ENCODE measurements at places on chromosomes 16 and 17. TPM values are rescaled to one million over a fixed set of nuclear protein-coding genes. Genes with fewer than 3 reads are reported as not detected.

GRCh38 chr16:2159175-2159838 lies 3.7 kb downstream of the TRAF7 start:
- H3K27ac ChIP-seq, result peak overlapping the region; percentile 96
- no peaks in the 10 kb centered on the region for H3K36me3 ChIP-seq
- peak overlapping the region; percentile 42 for H3K4me3 ChIP-seq
- peaks cover 66% of the 10 kb centered on the region for H3K4me1 ChIP-seq
- DNase-seq, result peak; percentile 94
- H3K27me3 ChIP-seq, result no peaks in the 10 kb centered on the region

GRCh38 chr16:86222965-86223551 lies 287.3 kb upstream of the FOXF1 start:
- no peak overlapping the region for H3K4me3 ChIP-seq
- no peaks in the 10 kb centered on the region for H3K27me3 ChIP-seq
- no peaks in the 10 kb centered on the region for H3K36me3 ChIP-seq
- H3K27ac ChIP-seq, result peak overlapping the region; percentile 47
- H3K4me1 ChIP-seq, result no peaks in the 10 kb centered on the region

DNA sequence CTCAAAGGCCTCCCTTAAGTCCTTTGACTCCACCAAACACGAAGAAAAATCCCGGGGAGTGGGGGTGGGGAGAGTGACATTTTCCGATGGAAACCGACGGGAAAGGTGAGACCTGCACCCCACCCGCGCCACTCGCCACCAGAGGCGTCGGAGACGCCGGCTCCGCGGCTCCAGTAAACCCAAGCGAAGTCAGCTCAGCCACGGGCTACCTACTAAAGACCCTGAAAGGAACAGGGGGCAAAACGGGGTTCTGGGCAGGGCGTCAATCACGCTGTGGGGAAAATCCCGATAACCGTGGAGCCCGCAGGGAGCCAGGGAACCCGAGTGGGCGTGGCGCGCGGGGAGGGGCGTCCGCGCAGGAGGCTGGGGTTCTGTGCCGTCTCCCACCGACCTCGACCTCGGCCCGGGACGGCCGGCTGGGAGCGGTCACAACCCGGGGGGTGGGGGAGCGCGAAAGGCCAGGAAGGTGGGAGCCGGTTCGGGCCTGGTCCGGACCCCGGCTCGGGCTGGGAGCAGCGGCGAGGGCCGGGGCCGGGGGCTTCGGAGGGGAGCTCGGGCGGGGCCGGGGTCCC lies 565 bp downstream of the WDR45B start:
- no peaks in the 10 kb centered on the region for H3K27me3 ChIP-seq
- H3K27ac ChIP-seq, result peak overlapping the region; percentile 99
- H3K4me3 ChIP-seq, result peak overlapping the region; percentile 99
- H3K36me3 ChIP-seq, result peaks cover 7% of the 10 kb centered on the region

DNA sequence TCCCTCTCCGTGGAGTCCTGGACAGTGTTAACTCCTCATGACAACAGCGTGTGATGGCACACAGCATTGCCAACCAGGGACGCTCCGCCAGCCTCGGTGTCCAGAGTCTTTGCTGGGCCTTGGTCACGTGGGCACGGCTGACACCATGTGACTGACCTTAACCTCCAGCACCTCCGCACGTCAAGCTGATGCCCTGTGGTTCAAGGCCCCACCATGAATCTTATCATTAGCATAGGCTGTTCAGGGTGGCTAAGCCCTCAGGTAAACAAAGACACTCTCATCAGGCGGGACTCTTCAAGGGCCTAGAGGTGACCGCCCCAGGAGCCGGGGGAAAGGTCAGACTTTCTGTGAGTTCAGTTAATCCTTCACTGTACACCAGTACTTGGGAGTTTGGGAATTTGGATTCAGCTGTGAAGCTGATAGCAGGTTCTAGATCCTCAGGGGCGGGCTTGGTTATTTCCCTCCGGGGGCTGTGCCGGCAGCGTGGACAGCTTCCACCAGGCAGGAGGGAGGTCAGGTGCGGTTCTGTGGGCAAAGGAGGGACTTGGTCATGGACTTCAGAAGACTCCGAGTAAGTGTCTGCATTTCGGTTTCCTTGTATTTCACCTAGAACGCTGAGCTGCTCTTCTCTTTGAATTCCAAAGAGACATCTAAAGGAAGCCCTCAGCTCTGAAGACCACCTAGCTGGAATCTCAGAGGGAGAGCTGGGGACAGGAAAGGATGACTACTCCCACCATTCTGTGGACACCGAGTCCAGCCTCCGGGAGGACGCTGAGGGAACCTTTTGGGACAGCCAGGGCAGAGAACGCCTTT lies 195.5 kb upstream of the CIBAR2 start:
- no peaks in the 10 kb centered on the region for H3K36me3 ChIP-seq
- no peaks in the 10 kb centered on the region for H3K27me3 ChIP-seq
- peak overlapping the region; percentile 36 for H3K27ac ChIP-seq
- H3K4me1 ChIP-seq, result peaks cover 61% of the 10 kb centered on the region
- DNase-seq, result no peak

- H3K27me3 ChIP-seq, result peaks cover 47% of the 10 kb centered on the region
- no peaks in the 10 kb centered on the region for H3K36me3 ChIP-seq
- H3K4me3 ChIP-seq, result no peak overlapping the region
- H3K27ac ChIP-seq, result no peak overlapping the region
- DNase-seq, result no peak
Measured at GRCh38 chr17:31394544-31394943, 3.1 kb downstream of the RAB11FIP4 start.

NGFR gene
- total RNA-seq, result 13.0 TPM

CDRT15L2 gene
- total RNA-seq, result not detected

- no peaks in the 10 kb centered on the region for H3K4me1 ChIP-seq
- no peak overlapping the region for H3K4me3 ChIP-seq
- no peaks in the 10 kb centered on the region for H3K27me3 ChIP-seq
- DNase-seq, result peak; percentile 38
Measured at GRCh38 chr16:9125658-9126505, 34.4 kb downstream of the HAPSTR1 start.

GRCh38 chr16:54282928-54283724 lies 3.5 kb downstream of the IRX3 start:
- H3K4me1 ChIP-seq, result peaks cover 57% of the 10 kb centered on the region
- H3K27me3 ChIP-seq, result peaks cover 70% of the 10 kb centered on the region
- H3K4me3 ChIP-seq, result no peak overlapping the region

GRCh38 chr17:61247439-61247838 lies 152.2 kb upstream of the TBX2 start:
- peaks cover 26% of the 10 kb centered on the region for H3K4me1 ChIP-seq
- H3K27ac ChIP-seq, result no peak overlapping the region
- H3K27me3 ChIP-seq, result peaks cover 8% of the 10 kb centered on the region
- no peak overlapping the region for H3K4me3 ChIP-seq

DNA sequence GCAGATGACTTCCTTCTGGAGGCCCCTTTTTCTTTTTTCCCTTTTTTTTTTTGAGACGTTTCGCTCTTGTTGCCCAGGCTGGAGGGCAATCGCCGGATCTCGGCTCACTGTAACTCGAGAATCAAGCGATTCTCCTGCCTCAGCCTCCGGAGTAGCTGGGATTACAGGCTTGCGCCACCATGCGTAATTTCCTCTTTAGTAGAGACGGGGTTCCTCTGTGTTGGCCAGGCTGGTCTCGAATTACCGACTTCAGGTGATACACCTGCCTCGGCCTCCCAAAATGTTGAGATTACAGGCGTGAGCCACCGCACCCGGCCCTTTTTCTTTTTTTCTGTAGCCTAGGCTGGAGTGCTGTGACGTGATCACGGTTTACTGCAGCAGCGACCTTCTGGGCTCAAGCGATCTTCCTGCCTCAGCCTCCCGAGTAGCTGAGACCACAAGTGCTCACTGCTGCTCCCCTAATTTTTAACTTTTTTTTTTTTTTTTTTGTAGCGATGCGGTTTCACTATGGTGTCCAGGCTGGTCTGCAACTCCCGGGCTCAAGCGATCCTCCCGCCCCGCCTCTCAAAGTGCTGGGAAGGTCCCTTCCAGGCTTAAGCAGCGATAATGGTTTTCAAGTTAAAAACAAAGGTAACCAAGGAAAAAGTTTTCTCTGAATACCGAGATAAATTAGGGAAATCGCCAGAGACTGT lies 956 bp upstream of the IST1 start:
- no peaks in the 10 kb centered on the region for H3K4me1 ChIP-seq
- H3K27me3 ChIP-seq, result no peaks in the 10 kb centered on the region
- H3K36me3 ChIP-seq, result no peaks in the 10 kb centered on the region
- H3K27ac ChIP-seq, result peak overlapping the region; percentile 91

DNA sequence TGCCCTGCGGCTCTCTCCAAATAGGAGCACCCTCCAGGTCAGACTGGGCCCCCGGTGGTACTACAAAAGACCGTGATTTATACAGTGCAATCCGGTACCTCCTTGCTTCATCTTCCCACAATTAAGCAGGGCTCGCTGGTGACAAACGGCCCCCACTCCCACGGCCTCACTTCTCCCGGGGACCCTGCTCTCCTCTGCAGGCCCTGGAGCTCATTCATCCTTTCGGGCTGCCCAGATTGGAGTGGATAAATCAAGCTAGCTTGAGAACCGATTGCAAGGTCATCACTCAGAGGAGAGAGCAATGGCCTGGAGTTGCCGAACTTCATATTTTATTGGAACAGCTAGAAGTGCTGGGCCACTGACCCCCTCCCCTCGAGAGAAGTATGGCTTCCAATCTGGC lies 193.5 kb upstream of the IRX6 start:
- no peaks in the 10 kb centered on the region for H3K4me1 ChIP-seq
- H3K27ac ChIP-seq, result no peak overlapping the region
- DNase-seq, result no peak
- no peaks in the 10 kb centered on the region for H3K36me3 ChIP-seq

- H3K27ac ChIP-seq, result peak overlapping the region; percentile 47
- no peak overlapping the region for H3K4me3 ChIP-seq
- peaks cover 14% of the 10 kb centered on the region for H3K27me3 ChIP-seq
Measured at GRCh38 chr17:45410144-45411091, 22.3 kb downstream of the ARHGAP27 start.

DNA sequence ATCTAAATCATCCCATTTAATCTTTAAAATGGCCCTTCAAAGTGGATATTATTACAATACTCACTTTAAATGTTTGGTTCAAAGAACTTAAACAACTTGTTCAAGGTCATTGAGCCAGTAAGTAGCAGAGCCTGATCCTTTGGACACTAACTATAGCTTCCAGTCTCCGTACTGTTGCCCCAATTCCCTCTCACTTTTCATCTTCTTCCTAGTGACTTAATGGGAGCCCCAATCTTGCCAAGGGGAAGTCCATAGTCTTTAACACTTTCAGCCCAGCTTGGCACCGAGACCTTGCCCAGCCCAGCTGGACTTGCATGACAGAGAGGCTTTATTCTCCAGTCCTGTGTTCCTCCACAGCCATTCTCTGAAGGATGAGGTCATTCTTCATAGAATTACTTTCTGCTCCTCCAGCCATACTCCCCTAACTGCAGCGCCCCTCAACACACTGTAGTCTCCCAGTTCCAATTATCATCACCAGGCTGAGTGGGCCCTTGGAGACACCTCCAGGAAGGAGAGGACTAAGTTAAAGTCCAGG lies 49.2 kb upstream of the NLK start:
- no peak for DNase-seq
- H3K4me3 ChIP-seq, result no peak overlapping the region
- no peak overlapping the region for H3K27ac ChIP-seq

C16orf92 gene
- total RNA-seq, result not detected

GLIS2 gene
- 11.9 TPM for total RNA-seq

DNA sequence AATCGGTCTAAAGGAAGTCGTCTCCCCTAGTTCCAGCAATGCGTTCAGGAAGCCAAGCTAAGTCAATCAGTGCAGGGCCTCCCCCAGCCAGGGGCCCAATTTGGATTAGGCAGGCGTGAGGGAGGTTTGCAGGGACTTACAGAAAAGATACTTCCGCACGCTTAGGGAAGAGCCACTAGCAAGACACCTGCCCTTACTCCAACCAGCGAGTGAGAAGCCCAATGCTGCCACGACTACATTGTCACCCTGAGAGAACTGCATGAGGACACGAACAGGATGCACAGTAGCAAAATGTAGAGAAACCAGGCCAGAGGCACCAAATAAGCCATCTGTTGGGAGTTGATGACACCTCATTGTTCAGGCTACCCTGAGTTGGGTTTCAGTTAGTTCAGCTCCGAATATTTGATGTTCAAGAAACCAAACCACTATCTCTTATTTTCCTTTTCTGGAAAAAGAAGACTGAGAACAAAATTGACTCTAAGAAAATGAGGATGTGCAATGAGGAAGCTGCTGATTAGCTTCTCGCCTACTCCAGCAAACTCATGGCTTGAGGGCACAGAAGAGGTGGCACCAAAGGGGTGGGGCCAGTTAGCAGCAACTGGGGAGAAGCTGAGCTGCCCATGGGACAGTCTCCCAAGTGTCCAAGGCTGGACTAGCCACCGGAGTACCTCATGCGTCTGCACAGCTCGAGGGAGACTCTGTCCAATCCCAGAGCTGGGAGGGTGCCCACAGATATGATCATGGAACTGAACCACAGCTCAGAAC lies 29.3 kb downstream of the TK2 start:
- H3K27ac ChIP-seq, result peak overlapping the region; percentile 63
- H3K4me1 ChIP-seq, result peaks cover 34% of the 10 kb centered on the region
- peaks cover 11% of the 10 kb centered on the region for H3K36me3 ChIP-seq
- DNase-seq, result no peak
- H3K27me3 ChIP-seq, result no peaks in the 10 kb centered on the region

GRCh38 chr17:45861165-45861564 lies 16.5 kb downstream of the SPPL2C start:
- H3K36me3 ChIP-seq, result no peaks in the 10 kb centered on the region
- no peaks in the 10 kb centered on the region for H3K27me3 ChIP-seq
- DNase-seq, result no peak
- H3K27ac ChIP-seq, result peak overlapping the region; percentile 39
- H3K4me1 ChIP-seq, result peaks cover 17% of the 10 kb centered on the region
- H3K4me3 ChIP-seq, result no peak overlapping the region

TBC1D3B gene
- total RNA-seq, result 5.0 TPM

DNA sequence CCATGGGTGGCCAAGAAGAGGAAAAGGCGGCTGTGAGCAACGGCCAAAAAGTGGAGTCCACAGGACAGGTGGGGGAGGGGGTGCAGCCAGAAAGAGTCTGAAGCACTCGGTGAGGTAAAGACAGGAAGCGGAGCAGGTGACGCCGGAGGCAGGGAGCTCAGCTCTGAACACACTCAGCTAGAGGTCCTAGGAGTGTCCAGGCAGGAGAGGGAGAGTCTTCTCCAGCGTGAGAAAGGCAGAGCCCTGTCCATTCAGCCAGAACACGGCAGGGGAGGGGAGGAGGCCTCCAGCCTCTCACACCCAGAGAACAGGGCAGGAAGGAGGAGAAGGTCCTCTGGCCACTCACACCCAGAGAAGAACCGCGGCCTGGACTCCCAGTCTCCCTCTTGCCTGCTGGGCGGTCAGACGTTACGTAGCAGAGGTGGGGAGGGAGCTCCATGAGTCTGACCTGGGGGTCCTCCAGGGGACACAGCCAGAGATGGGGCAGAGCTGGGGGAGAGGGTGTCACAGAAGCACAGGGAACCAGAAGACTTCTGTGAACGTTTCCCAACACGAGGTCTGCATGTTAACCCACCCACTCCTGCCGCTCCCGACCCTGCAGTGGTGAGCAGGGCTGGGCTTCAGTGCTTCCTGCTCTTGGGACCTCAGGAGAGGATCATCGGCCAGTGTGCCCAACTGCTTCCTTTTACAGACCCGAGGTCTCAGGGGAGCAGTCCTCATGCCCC lies 89.2 kb downstream of the ABR start:
- H3K4me3 ChIP-seq, result no peak overlapping the region
- DNase-seq, result no peak
- no peaks in the 10 kb centered on the region for H3K27me3 ChIP-seq
- H3K27ac ChIP-seq, result peak overlapping the region; percentile 88
- peaks cover 17% of the 10 kb centered on the region for H3K4me1 ChIP-seq
- H3K36me3 ChIP-seq, result peaks cover 9% of the 10 kb centered on the region

Measured in sigmoid colon (tissue), 7 donors.